Stimulated activated CD8-positive, alpha-beta memory T cell treated with anti-CD3 and anti-CD28 coated beads, Interleukin-2, amount 100 ng/mL, for 48 hours (primary cell): ENCODE measurements at places on chromosomes 7 and 10.

GRCh38 chr7:46764100-46764936, 817.6 kb downstream of the TNS3 start:
- no peak for DNase-seq

DNA sequence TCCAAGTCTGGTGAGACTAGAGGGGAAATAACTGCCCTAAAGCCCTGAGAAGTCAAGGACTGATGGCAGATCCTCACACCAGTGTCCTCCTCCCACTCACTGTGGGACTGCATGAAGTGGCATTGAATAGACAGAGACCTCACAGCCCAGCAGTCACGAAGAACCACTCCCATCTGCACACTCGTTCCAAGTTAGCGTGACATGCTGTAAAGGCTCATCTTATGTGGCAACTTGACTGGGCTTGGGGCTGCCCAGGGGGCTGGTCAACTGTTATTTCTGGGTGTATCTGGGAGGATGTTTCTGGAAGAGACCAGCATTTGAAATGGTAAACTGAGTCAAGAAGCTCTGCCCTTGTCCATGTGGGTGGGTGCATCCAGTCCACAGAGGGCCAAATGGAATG, 104.7 kb downstream of the ADARB2 start:
- DNase-seq: no peak

GRCh38 chr10:48683424-48683823, 1.2 kb upstream of the WDFY4 start:
- no peak for DNase-seq

GRCh38 chr7:100914879-100915447, 19.3 kb upstream of the ACHE start:
- no peak for DNase-seq

GRCh38 chr10:98901441-98902110, 334.1 kb downstream of the HPSE2 start:
- no peak for DNase-seq

GRCh38 chr10:122422266-122422989, 32.0 kb upstream of the ARMS2 start:
- no peak for DNase-seq

DNA sequence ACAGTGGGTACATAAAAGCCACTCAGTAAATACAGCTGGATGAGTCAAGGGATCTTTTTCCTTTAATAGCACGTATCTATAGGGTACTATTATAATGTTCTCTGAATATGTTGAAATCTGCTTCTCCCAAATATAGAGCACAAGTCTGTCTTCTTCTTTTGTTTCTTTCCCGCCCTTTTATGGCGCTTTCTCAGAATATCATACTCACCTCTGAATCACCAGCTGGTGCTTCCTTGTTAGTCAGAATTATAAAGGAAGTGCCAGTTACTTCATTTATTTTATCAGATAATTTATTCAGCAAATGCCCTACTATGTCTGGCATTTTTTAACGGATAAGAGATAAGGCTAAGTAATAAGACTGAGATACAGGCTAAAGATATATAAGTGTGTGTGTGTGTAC, 772.9 kb downstream of the SORCS3 start:
- no peak for DNase-seq

- no peak for DNase-seq
These were observed 3.0 kb upstream of the PLAU start for GRCh38 chr10:73907841-73908517.

DNA sequence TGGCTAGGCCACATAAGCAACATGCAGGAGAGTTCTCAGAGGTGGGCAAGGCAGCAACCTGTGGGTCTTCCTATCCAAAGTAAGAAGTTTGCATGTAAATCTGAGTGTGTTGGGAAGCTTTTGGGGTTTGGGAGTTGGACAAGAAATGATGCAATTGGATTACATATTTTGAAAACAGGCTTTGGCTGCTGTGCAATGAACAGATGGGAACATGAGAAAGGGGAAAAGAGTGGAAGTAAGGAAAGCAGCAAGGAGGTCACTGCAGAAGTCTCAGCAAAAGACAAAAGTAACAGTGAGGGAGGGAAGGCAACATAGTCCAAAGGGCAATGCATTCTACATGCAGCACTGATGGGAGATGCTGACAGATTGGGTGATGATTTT, 61.1 kb upstream of the C10orf90 start:
- no peak for DNase-seq

- DNase-seq: no peak
These were observed 179.5 kb downstream of the ADAM12 start for GRCh38 chr10:126208726-126209302.

- DNase-seq: no peak
These were observed 5.7 kb downstream of the CUBN start for GRCh38 chr10:17123961-17124360.

DNA sequence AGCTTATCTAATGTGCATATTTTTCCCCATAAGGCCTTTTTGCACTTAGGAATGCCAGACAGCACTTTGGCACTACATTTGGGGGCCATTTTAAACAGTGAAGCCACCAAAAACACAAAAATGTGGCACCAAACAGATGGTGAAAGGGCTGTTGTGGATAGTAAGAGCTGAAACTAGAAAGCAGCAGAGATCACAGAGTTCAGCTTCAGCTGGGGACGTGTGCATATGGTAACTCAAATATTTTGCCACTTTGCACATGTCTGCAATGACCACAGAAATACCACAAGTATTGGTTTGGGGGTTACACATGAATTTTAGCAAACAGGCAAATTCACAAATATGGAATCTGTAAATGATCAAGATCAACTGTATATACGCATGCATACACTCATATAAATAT, 72.8 kb downstream of the PODXL start:
- DNase-seq: no peak

- DNase-seq: no peak
These were observed 474.1 kb upstream of the ZMIZ1 start for GRCh38 chr10:78594559-78595268.

- no peak for DNase-seq
These were observed 31.1 kb upstream of the PTPRN2 start for GRCh38 chr7:158618745-158619140.

DNA sequence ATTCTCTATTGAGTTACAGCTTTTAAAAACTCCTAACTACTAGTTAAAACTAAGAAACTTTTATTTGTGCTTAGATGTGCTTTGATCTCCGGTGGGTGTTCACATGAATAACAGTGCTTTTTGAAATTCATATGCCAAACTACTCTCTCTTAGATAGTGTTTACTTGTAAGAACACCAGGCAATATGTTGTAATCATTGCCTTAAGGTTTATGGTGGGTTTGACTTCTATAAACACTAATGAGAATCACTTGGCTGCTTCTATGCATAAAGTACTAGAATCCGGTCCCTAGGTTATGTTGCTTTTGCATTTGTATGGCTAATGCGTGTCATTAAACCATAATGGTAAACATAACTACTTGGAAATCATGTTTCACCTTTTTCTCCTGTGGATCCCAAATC, 203.9 kb upstream of the VSTM2A start:
- no peak for DNase-seq

GRCh38 chr7:10085231-10085630, 888.4 kb upstream of the PHF14 start:
- no peak for DNase-seq

GRCh38 chr7:33892945-33893344, 12.4 kb upstream of the BMPER start:
- no peak for DNase-seq

GRCh38 chr7:124780608-124781007, 15.0 kb upstream of the GPR37 start:
- DNase-seq: no peak

DNA sequence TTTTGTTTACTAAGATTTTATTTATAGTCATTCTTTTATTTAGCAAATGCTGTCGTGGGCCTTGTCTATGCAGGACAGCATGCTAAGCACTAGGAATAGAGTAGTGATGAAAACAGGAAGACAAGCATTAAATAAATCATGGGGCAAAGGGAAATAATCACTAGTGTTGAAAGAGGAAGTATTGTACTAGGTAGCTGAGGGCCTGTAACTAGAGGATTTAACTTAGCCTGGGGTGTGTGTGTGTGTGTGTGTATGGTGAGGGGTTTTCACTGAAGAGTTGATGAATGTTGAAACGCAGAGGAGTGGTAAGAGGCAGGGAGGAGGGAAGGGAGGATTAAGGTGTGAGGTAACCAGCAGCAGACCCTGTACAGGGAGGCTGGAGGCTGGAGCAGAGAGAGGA, 446.4 kb downstream of the SDK1 start:
- DNase-seq: no peak

- no peak for DNase-seq
These were observed 224.2 kb upstream of the LYZL1 start for GRCh38 chr10:29064680-29065079.

DNA sequence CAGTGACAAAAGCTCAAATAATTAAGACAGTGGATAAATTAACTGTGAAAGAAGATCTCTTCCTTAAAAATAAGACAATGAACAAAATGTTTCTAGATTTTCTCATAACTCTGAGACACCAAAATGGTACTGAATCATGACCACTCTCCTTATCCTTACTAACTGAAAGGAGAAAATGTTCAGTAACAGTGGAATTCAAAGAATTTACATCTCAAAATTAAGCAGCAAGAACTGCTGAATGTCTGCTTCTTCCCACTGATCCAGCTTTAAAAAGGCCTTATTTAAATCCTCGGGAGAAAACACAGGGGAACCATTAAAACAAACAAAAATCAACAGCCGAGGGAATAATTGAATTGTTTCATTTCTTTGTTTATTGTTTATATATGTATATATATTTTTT, 27.3 kb upstream of the PLXDC2 start:
- no peak for DNase-seq
